Renal cortex interstitium (tissue), 15 donors: ENCODE measurements at places on chromosomes 4 and X. TPM values are rescaled to one million over a fixed set of nuclear protein-coding genes. Genes with fewer than 3 reads are reported as not detected.

The ADGRG4 gene
- not detected for polyA plus RNA-seq

The XAGE5 gene
- not detected for polyA plus RNA-seq

The MID1 gene
- polyA plus RNA-seq: 25.4 TPM

The DSPP gene
- polyA plus RNA-seq: 0.03 TPM

The ENOX2 gene
- 15.8 TPM for polyA plus RNA-seq

The PRSS12 gene
- 8.8 TPM for polyA plus RNA-seq

The UXT gene
- polyA plus RNA-seq: 124 TPM

The KLHL4 gene
- polyA plus RNA-seq: 7.6 TPM

The NUDT11 gene
- polyA plus RNA-seq: 14.8 TPM

The LANCL3 gene
- 0.10 TPM for polyA plus RNA-seq

The ENPP6 gene
- polyA plus RNA-seq: 7.5 TPM

The CYLC1 gene
- not detected for polyA plus RNA-seq

The CT47A7 gene
- polyA plus RNA-seq: not detected

The ABCG2 gene
- polyA plus RNA-seq: 6.8 TPM

The ELF4 gene
- 12.8 TPM for polyA plus RNA-seq

The FGF5 gene
- 0.10 TPM for polyA plus RNA-seq

The BEX5 gene
- polyA plus RNA-seq: 10.4 TPM

The TMEM47 gene
- polyA plus RNA-seq: 32.8 TPM

The MAGEC2 gene
- not detected for polyA plus RNA-seq

The DUX4 gene
- polyA plus RNA-seq: not detected
